ENCODE measurements at places on chromosomes 16 and 17. TPM values are rescaled to one million over a fixed set of nuclear protein-coding genes. Genes with fewer than 3 reads are reported as not detected.

Gene CIITA
- 0.03 TPM for polyA plus RNA-seq

Gene IGFALS
- polyA plus RNA-seq: not detected

Gene CES4A
- 4.2 TPM for polyA plus RNA-seq

Gene TRPV3
- 3.5 TPM for polyA plus RNA-seq

Gene GPR142
- polyA plus RNA-seq: not detected

Gene KIF2B
- polyA plus RNA-seq: not detected

Gene PTX4
- polyA plus RNA-seq: not detected

Gene ADAM11
- polyA plus RNA-seq: 0.08 TPM

Gene PARD6A
- polyA plus RNA-seq: 1.6 TPM

Gene CCL8
- polyA plus RNA-seq: not detected

Gene NACA2
- polyA plus RNA-seq: not detected

Gene UQCRC2
- 122 TPM for polyA plus RNA-seq

Gene MMP28
- polyA plus RNA-seq: 5.5 TPM

Gene NLRC3
- not detected for polyA plus RNA-seq

Gene UTS2R
- polyA plus RNA-seq: not detected

Gene SLC4A1
- polyA plus RNA-seq: not detected

Gene ABCA10
- 0.12 TPM for polyA plus RNA-seq

Gene ODAD4
- polyA plus RNA-seq: 0.87 TPM

Gene CLEC10A
- not detected for polyA plus RNA-seq

Gene NPIPB13
- polyA plus RNA-seq: 0.72 TPM

Gene SBK1
- 0.14 TPM for polyA plus RNA-seq

Gene TEFM
- polyA plus RNA-seq: 11.5 TPM
